Stimulated activated CD4-positive, alpha-beta T cell treated with anti-CD3 and anti-CD28 coated beads, Interleukin-12 subunit alpha, Interleukin-12 subunit beta, amount 100 ng/mL, for 4 hours (primary cell): ENCODE measurements at places on chromosomes 16 and 17.

DNA sequence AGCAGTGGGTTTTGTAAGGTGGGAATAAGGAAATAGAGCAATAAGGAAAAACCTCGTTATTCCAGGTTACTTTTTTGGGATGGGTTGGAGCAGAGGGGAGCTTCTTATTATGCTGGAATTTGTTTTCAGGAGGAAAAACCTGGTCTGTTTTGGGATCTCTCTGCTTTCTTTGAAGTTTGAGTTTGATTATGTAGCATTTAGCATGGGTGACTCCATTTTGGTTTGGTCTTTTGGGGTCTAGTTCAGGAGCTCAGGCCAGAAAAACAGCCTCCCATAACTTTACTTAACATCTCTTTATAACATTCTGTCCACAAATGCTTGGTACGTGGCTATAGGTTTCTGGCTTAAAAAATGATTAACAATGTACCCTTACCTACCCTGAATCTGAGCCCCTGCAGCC, 8.5 kb upstream of the ZG16 start:
- DNase-seq = no peak

- DNase-seq = peak; percentile 18
Measured at GRCh38 chr17:43545383-43545632, 832 bp downstream of the ETV4 start.

DNA sequence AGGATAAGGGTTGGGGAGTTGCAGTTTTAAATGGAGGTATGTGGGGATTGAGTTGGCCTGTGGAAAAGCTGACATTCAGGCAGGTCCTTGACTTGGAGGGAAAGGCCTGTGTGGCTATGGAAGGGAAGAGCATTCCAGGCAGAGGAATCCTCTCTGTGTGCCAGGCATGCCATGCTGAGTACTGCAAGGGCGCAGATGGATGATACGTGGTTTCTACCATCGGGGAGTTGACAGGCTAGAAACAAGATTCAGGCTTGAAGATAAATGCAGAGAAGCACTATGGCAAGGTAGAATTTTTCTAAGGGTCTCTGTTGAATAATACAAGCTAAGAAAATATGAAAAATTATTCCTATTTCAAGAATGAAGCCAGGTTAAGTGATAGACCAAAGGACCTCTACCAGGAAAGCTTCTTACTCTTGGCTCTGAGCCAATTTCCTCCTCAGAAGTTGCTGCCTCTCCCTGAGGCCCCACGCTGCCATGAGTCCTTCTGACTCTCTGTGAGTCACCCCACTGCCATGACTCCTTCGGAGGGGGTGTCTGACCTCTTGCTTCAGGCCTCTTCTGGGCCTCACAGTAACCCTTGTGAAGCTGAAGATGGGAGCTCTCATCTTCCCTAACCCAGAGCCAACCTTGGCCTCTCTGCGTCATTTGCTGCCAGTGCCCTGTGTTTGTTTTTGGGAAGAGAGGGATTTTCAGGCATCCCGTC, 75.8 kb downstream of the WNT3 start:
- DNase-seq = no peak

GRCh38 chr17:5610956-5611355, 26.6 kb upstream of the NLRP1 start:
- DNase-seq = no peak

GRCh38 chr17:31660684-31661083, 198.4 kb downstream of the COPRS start:
- DNase-seq = no peak
